Activated naive CD8-positive, alpha-beta T cell treated with anti-CD3 and anti-CD28 coated beads, Interleukin-2, amount 10 ng/mL, durations not matched to agents 7 days and 5 days (primary cell): ENCODE measurements at places on chromosomes 11 and 22.

DNA sequence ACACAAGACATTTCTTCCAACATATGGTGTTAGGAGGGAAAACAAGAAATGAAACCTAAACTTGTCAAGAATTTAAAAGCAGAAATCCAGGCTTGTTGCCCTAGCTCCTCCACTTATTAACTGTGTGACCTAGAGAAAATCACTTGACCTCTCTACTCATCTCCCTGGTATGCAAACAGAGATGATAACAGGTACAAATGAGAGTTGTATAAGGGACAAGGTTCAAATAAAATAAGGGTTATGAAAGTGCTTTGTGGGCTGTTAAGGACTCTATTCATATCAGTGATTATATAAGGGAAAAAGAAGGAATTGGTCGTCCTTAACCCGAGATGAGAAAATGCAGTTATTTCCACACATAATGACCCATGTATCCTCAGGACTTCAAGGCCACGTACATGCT, 372.7 kb upstream of the TENM4 start:
- no peak for DNase-seq

GRCh38 chr11:119843877-119844276, 114.9 kb upstream of the NECTIN1 start:
- DNase-seq: no peak

GRCh38 chr11:95241681-95242081, 10.7 kb upstream of the SESN3 start:
- no peak for DNase-seq

GRCh38 chr11:111494040-111494439, 18.1 kb downstream of the BTG4 start:
- no peak for DNase-seq

GRCh38 chr11:117872420-117872961, 4.0 kb downstream of the FXYD6 start:
- no peak for DNase-seq

DNA sequence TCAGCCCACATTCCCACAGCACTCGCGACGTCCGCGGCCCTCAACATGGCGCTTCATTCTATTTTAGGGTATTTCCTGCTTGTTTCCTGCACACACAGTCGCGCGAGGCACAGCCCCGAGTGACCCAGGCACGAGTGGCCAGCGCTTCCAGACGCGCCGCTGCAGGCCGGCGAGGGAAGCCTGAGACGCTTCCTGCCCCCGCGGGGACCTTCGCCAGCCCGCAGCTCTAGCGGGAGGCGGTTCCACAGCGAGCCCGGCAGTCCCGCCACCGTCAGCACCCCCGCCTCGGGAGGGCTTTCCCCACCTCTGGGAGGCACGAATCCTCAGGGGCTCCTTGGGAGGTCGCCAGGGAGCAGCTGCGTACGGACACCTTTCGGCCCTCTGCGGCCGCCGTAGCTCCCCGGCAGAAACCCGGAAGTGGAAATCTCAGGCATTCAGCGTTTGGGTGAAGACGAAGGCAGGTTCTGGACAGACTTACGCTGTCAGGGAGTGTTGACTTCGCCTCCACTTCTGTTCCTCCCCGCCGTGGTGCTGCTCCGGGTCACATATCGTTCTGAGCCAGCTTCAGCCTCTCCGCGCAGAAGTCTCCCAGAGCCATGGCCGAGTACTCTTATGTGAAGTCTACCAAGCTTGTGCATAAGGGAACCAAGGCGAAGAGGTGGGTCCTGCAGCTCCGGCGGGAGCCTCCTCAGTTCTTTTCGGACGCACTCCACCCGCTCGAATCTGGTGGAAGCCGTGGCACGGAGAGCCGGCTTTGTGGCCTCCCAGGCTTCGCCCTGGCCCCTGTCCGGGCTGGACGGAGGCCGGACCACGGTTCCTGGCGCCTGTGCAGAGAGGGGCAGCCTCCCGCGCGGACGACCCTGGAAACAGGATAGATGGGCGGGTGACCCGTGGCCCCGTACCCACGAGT, 2925.9 kb upstream of the OR11H1 start:
- no peak for DNase-seq

- no peak for DNase-seq
Observed at GRCh38 chr11:40186437-40187263, 1272.8 kb downstream of the LRRC4C start.

GRCh38 chr11:112728288-112728687, 232.9 kb upstream of the NCAM1 start:
- no peak for DNase-seq

DNA sequence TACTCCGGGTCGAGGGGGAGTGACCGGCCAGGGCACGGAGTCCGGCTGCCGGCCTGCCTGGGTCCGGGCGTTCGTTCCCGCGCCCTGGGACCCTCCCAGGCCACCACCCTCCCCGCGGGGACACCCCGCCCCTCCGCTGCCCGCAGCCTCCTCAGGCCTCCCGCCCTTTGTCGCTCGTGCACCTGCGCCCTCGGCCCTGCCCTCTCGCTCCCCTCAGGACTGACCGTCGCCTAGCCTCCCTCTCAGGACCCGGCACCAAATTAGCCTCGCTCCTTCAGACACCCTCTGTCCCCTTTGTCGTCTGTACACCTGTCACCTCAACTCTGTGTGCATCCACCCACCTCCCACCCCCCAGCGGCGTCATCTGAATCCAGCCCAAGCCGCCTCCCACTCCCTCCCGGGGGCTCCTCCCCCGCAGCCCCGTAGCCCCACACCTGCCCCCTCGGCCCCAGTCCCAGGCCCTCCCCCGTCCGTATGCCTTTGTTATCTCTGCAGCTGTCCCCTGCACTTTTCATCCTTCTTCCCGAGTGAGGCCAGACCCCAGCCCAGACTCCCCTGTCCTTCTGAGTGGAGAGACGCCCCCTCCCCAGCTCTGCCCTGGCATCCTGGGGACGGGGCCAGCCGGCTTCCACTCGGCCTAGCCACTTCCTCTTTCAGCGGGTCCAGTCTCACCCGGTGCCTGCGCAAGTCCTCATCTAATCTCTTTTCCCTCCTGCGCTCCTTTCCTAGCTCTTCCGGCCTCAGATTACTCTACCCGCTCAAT, 643 bp downstream of the TIGD3 start:
- DNase-seq: no peak

DNA sequence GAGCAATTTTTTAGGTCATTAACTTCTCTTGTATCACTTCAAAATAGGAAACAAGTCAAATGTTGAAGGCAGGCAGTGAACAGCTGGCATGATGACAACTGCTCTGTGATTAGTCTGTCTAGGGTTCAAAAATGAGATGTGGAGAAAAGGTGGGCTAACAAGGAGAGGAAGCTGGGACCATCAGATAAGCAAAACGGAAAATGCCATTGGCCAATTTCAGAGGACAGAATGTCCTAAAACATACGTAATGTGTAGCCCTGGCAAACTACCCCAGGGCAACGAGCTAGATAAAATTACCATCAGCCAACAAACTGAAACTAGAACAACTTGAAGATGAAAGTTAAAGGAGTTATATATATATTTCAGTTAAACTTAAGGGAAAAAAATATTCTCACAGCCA, 93.2 kb downstream of the RELT start:
- DNase-seq: no peak

- no peak for DNase-seq
Observed at GRCh38 chr11:19183646-19184045, 18.1 kb downstream of the CSRP3 start.

DNA sequence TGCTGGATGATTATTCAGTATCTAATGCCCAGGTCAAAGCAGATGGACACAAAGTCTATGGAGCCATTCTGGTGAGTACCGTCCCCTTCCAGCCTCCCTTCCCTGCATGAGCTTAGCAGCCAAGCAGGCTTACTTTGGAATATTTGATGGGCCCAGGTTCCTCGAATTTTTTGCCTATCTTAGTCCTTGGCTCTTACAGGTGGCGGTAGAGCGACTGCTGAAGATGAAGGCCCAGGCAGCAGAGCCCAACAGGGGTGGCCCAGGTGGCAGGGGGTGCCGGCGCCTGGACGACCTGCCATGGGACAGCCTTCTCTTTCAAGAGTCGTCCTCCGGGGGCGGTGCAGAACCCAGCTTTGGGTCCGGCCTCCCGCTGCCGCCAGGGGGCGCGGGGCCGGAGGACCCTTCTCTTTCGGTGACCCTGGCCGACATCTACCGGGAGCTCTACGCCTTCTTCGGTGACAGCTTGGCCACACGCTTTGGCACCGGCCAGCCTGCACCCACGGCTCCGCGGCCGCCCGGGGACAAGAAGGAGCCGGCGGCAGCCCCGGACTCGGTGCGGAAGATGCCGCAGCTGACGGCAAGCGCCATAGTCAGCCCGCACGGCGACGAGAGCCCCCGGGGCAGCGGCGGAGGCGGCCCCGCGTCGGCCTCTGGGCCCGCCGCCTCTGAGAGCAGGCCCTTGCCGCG, 741 bp upstream of the TMEM179B start:
- DNase-seq: peak; percentile 92

DNA sequence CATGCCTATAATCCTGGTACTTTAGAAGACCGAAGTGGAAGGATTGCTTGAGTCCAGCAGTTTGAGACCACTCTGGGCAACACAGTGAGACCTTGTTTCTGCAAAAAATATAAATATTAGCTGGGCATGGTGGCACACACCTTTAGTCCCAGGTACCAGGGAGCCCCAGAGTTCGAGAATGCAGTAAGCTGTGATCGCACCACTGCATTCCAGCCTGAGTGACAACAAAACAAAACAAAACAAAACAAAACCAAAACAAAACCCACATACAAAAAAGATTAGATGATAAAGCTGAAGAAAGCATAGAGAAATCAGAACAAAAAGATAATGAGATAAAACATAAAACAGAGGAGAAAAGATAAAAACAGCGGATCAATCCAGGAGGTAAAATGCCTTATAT, 62.1 kb downstream of the TCF20 start:
- no peak for DNase-seq

- DNase-seq: peak; percentile 81
Observed at GRCh38 chr11:2531277-2531986, 86.6 kb downstream of the KCNQ1 start.

- DNase-seq: no peak
Observed at GRCh38 chr11:62458212-62459002, 39.6 kb downstream of the SCGB1A1 start.

DNA sequence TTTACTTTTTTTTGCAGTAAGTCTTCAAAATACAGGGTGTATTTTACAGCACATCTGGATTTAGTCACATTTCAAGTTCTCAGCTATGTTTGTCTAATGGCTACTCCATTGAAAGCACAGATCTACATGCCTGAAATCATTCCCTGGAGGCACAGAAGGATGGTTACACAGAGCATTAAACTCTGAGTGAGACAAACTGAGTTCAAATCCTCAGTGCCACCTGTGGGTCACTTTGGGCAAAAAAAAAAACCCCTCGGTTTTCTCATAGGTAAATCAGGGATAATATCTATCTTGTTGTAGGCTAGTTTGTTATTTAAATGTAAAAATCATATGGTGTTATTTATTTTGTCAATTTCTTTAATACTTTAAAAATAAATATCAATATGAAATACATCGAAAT, 7.7 kb downstream of the ANKRD49 start:
- no peak for DNase-seq
